ENCODE measurements at places on chromosomes 12 and 14.

GRCh38 chr12:28184375-28184774 is 5.9 kb upstream of the CCDC91 start:
- H3K4me3 ChIP-seq, result no peak overlapping the region
- no peak overlapping the region for H3K27ac ChIP-seq
- H3K27me3 ChIP-seq, result no peaks in the 10 kb centered on the region
- no peak for DNase-seq

- no peak overlapping the region for H3K4me3 ChIP-seq
- H3K27ac ChIP-seq, result no peak overlapping the region
- no peaks in the 10 kb centered on the region for H3K4me1 ChIP-seq
- DNase-seq, result no peak
- H3K27me3 ChIP-seq, result no peaks in the 10 kb centered on the region
- no peaks in the 10 kb centered on the region for H3K36me3 ChIP-seq
These were observed 37.6 kb upstream of the MGAT4C start for GRCh38 chr12:86293682-86294240.

- no peaks in the 10 kb centered on the region for H3K36me3 ChIP-seq
- peaks cover 6% of the 10 kb centered on the region for H3K4me1 ChIP-seq
- H3K27me3 ChIP-seq, result no peaks in the 10 kb centered on the region
- no peak overlapping the region for H3K4me3 ChIP-seq
These were observed 53.8 kb downstream of the CALM1 start for GRCh38 chr14:90450667-90451066.

DNA sequence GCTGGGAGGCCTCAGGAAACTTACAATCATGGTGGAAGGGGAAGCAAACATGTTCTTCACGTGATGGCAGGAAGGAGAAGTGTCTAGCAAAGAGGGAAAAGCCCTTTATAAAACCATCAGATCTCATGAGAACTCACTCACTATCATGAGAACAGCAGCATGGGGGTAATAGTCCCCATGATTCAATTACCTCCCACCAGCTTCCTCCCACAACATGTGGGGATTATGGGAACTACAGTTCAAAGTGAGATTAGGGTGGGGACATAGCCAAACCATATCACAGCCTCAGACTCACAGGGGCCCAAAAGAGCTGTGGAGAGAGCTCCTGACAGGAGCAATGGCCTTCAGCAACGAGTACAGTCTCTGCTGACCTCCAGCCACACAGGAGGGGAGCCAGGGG is 151.4 kb downstream of the GXYLT1 start:
- H3K36me3 ChIP-seq, result no peaks in the 10 kb centered on the region
- DNase-seq, result no peak
- no peak overlapping the region for H3K27ac ChIP-seq
- H3K27me3 ChIP-seq, result peaks cover 2% of the 10 kb centered on the region
- no peaks in the 10 kb centered on the region for H3K4me1 ChIP-seq
- H3K4me3 ChIP-seq, result no peak overlapping the region

GRCh38 chr14:41642789-41643188 is 36.1 kb downstream of the LRFN5 start:
- no peaks in the 10 kb centered on the region for H3K36me3 ChIP-seq
- no peak for DNase-seq
- no peaks in the 10 kb centered on the region for H3K4me1 ChIP-seq
- H3K27me3 ChIP-seq, result no peaks in the 10 kb centered on the region
- no peak overlapping the region for H3K4me3 ChIP-seq

DNA sequence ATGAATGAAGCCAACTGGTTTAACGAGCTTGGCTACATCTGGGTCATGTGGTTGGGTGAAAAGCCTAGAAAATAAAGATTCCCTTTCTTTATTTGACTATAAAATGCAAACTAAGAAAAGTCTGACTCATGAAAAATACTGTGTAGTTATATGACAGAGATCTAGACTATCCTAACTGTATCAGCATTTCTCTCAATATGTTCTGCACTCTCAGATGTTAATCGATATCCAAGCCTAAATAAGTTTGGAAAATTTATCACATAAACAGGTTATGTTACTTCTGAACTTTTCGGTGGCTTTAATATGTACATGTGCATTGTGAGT is 133.1 kb downstream of the DAAM1 start:
- no peak overlapping the region for H3K4me3 ChIP-seq
- H3K36me3 ChIP-seq, result peaks cover 2% of the 10 kb centered on the region
- DNase-seq, result no peak
- H3K27ac ChIP-seq, result no peak overlapping the region

DNA sequence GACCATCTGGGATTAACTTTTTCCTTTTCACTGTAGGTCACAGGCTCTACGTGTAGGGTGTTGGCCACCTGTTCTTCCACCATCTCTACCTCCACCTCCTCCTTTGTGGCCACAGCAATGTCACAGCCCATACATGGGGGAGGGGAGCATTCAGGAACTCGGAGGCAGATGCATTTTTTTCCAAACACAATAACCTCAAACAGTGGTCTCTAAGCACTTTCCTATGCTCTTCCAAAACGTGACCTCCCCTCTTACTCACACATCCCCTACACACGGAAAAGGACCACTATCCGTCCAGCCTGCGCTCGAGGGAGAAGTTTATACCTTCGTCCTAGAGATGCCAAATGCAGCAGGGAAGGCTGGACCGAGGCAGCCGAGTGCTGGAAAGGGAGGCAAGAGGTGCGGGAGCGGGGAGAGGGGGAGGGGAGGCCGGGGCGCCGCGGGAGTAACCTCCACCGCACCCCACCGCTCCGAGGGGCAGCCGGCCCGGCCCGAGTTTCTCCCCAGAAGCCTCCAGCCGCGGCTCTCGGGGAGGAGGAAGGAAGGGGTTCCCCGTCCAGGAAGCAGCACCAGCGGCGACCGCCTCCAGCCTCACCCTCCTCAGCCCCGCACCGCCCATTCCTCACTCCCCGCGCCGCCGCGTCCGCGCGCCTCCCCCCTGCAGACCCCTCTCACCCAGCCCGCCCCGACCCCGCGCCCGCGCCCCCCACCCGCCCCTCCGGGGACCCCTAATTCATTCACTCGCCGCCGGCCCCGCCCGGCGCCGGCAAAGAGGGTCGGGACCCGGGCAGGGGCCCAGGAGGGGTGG is 594 bp downstream of the KRAS start:
- peak overlapping the region; percentile 94 for H3K27ac ChIP-seq
- peaks cover 39% of the 10 kb centered on the region for H3K4me1 ChIP-seq
- peaks cover 22% of the 10 kb centered on the region for H3K36me3 ChIP-seq
- peak; percentile 57 for DNase-seq
- H3K4me3 ChIP-seq, result peak overlapping the region; percentile 94

DNA sequence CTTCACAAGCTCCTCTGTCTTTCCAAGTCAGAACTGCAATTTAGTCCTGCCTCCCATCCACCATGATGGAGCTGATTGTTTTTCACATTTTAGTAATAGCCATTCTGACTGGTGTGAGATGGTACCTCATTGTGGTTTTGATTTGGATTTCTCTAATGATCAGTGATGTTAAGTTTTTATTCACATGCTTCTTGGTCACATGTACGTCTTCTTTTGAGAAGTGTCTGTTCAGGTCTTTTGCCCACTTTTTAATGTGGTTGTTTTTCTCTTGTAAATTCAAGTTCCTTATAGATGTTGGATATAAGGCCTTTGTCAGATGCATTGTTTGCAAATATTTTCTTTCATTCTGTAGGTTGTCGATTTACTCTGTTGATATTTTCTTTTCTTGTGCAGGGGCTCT is 4.1 kb upstream of the TAS2R14 start:
- no peak overlapping the region for H3K27ac ChIP-seq
- H3K27me3 ChIP-seq, result no peaks in the 10 kb centered on the region
- H3K4me3 ChIP-seq, result no peak overlapping the region
- DNase-seq, result no peak

- DNase-seq, result no peak
- no peaks in the 10 kb centered on the region for H3K4me1 ChIP-seq
- no peaks in the 10 kb centered on the region for H3K27me3 ChIP-seq
- no peak overlapping the region for H3K4me3 ChIP-seq
These were observed 260.6 kb upstream of the GARIN6 start for GRCh38 chr12:99386907-99387306.

GRCh38 chr12:128818065-128819022 is 5.4 kb downstream of the SLC15A4 start:
- peaks cover 52% of the 10 kb centered on the region for H3K4me1 ChIP-seq
- no peaks in the 10 kb centered on the region for H3K27me3 ChIP-seq
- peak overlapping the region; percentile 73 for H3K27ac ChIP-seq
- H3K4me3 ChIP-seq, result peak overlapping the region; percentile 9

Measured in activated CD8-positive, alpha-beta T cell treated with anti-CD3 and anti-CD28 coated beads for 36 hours (primary cell).